SK-N-DZ (cell line): ENCODE measurements at places on chromosomes 12 and 14.

DNA sequence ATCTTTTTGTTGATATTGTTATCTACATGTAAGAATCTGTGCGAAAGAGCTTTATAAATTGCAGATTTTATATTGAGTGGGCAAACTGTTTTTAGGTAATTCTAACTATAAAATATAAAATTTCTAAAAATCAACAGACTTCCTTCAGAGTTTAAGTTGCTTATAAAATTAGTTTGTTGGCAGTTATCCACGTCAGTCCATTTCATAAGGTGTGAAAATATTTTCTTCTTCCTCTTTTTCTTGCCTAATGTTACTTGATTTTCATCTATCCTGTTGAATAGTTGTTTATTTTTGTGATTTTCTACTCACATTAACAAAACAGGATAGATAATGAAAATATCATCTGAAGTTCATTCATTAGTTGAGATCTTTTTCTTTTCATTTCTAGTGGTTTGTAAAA, 58.0 kb downstream of the RASSF8 start:
- DNase-seq: no peak

DNA sequence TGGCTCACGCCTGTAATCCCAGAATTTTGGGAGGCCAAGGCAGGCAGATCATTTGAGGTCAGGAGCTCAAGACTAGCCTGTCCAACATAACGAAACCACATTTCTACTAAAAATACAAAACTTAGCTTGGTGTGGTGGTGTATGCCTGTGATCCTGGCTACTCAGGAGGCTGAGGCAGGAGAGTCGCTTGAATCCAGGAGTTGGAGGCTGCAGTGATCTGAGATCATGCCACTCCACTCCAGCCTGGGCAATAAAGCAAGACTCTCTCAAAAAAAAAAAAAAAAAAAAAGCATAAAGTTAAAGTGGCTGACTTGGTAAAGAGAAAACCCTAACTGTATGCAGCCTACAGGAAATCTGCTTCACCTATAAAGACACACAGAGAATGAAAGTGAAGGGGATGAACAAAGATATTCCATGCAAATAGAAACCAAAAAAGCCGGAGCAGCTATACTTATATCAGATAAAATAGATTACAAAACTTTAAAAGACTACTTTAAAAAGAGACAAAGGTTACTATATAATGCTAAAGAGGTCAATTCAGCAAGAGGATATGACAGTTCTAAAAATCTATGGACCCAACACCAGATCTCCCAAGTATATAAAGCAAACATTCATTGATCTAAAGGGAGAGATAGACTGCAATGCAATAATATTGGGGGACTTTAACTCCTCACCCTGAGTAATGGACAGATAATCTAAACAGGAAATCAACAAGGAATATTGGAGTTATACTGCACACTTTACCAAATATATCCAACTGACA, 4.1 kb downstream of the CLEC2B start:
- no peak for DNase-seq

DNA sequence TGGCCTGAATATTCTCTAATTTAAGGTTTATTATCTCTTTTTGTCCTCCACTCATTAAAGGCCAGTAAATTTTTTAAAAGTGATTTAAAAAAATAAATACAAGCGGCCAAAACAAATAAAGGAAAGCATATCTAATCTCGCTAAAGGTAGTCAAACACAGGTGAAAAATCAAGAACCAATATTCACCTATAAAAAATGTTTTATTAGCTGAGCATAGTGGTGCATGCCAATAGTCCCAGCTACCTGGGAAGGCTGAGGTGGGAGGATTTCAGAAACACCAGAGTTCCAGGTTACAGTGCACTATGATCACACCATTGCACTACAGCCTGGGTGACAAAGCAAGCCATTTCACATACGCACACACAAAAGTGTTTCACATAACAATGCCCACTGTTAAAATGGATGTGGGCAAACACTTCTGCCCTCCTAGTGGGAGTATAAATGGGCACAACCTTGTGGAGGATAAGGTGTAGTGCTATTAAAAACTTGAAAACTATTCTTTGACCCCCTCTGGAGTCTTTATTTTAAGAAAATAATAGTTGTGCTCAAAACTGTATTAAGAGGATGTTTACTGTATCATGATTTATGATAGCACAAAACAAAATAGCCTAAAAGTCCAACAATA, 32.7 kb upstream of the NAP1L1 start:
- no peak for DNase-seq

DNA sequence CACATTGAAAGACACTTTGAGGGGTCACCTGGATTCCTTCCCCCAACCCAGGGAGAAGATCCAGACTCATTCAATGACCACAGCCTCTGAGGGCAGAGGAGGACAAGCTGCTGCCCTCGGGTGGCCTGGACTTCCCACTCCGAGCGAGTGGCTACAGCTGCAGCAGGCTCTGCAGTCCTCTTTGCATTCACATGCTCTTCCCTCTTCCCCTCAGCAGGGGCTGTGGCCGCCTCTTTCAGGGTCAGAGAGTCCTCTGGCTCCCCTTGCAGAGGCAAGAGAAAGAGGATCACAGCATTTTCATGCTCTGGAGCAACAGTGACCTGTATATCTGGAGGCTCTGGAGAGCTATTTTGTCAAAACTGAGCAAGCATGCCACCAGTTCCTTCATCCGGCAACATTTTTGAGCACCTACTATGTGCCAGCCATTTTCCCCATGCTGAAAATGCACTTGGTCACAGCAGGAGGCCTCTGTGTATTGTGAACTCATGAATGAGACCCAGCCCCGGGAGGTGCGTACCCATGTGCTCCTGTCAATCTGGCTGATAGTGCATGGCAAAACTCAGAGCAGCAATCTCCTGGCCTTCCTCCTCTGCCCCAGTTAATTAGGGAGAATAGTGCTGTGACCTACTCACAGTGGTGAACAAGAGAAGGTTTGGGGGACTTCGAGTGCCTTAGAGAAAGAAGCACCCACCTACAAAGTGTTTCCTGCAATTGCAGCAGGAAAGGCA, 42.9 kb upstream of the KCNA5 start:
- DNase-seq: no peak

GRCh38 chr12:41946106-41946505, 198.6 kb downstream of the GXYLT1 start:
- DNase-seq: no peak

GRCh38 chr12:69684466-69684865, 14.6 kb downstream of the BEST3 start:
- DNase-seq: no peak

GRCh38 chr14:102862154-102862773, 60.2 kb upstream of the AMN start:
- no peak for DNase-seq

- DNase-seq: no peak
Observed at GRCh38 chr12:79769189-79769859, 78.6 kb upstream of the PAWR start.

DNA sequence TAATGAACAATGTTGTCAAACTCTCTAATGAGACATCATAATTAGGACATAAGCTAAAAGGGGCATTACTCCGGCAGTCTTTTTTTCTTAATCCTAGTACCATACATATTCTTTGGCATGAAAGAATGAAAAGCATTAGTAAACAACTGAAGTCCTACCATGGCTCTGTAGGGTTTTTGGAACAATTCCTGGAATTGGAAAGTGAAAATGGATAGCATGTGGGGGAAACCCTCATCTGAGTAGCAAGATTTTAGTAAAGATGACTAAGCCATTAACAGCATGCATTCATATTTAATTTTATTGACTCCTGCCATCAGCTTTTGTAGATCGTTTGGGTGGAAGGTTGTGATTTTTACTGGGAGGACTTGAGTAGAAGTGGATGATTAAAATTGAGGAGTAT, 216.2 kb upstream of the PDZRN4 start:
- DNase-seq: no peak
